ENCODE measurements at places on chromosomes 4 and X.

DNA sequence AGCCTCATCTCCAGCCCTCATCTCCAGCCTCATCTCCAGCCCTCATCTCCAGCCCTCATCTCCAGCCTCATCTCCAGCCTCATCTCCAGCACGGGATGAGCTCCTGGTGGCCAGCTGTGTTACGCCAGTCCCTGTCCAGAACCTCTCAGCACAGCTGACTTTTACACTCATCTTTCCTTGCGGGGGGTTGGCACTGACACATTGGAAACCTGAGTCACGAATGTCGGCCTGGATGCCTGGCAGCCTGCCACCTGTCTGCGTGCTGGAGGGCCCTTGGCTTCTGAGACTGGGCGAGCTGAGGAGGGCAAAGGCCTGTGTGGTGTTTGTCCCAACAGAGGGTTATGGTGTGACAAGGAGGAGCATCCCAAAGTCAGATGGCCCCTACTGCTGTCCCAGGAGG, 66.1 kb upstream of the HGFAC start:
- DNase-seq, result peak; percentile 41

GRCh38 chrX:27675493-27675892, 85.3 kb downstream of the DCAF8L2 start:
- DNase-seq, result no peak

DNA sequence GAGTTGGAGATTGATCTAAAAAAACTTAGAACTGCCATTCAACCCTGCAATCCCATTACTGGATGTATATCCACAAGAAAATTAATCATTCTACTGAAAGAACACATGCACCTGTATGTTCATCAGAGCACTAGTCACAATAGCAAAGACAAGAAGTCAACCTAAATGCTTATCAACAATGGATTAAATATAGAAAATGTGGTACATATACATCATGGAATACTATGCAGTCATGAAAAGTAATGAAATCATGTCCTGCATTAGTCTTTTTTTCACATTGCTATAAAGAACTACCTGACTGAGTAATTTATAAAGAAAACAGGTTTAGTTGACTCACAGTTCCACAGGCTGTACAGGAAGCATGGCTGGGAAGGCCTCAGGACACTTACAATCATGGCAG, 850.5 kb downstream of the TECRL start:
- no peak for DNase-seq

DNA sequence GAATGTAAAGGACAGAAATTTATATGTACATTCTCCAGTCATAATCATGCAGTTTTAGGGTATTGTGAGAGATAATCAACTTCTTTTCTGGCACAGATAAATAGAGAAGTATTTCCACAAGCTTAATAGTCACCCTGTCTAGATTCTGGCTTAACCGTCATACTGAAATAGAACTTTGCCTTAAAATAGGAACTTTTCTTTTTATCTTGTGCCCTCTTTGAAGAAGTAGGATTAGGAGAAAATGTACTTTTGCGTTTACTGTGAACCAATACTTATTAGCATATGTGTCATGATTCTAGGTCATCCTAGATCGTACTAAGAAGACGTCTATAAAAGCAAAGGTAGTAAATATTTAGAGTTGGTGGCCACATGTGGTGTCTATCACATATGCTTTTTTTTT, 95.4 kb downstream of the NFKB1 start:
- no peak for DNase-seq

- no peak for DNase-seq
Observed at GRCh38 chrX:43707812-43708548, 51.9 kb downstream of the MAOA start.

- DNase-seq, result no peak
Observed at GRCh38 chrX:78063687-78064086, 40.4 kb upstream of the PGK1 start.

GRCh38 chr4:144384408-144384807, 243.9 kb upstream of the GYPA start:
- DNase-seq, result no peak

All from activated CD8-positive, alpha-beta memory T cell treated with anti-CD3 and anti-CD28 coated beads for 24 hours (primary cell).